Tibial nerve (tissue), 4 donors: ENCODE measurements at places on chromosomes 5 and 9.

GRCh38 chr5:143880178-143880577 is 68.2 kb downstream of the HMHB1 start:
- no peak overlapping the region for H3K4me3 ChIP-seq
- H3K27me3 ChIP-seq = no peaks in the 10 kb centered on the region
- no peaks in the 10 kb centered on the region for H3K36me3 ChIP-seq

GRCh38 chr5:150999704-151000442 is 20.5 kb upstream of the GPX3 start:
- no peaks in the 10 kb centered on the region for H3K27me3 ChIP-seq
- no peaks in the 10 kb centered on the region for H3K4me1 ChIP-seq
- peak; percentile 80 for DNase-seq
- H3K36me3 ChIP-seq = no peaks in the 10 kb centered on the region

GRCh38 chr9:26012797-26013196 is 334.6 kb upstream of the TUSC1 start:
- no peak overlapping the region for H3K27ac ChIP-seq
- no peak overlapping the region for H3K4me3 ChIP-seq
- H3K27me3 ChIP-seq = no peaks in the 10 kb centered on the region
- H3K36me3 ChIP-seq = no peaks in the 10 kb centered on the region
- no peaks in the 10 kb centered on the region for H3K4me1 ChIP-seq

DNA sequence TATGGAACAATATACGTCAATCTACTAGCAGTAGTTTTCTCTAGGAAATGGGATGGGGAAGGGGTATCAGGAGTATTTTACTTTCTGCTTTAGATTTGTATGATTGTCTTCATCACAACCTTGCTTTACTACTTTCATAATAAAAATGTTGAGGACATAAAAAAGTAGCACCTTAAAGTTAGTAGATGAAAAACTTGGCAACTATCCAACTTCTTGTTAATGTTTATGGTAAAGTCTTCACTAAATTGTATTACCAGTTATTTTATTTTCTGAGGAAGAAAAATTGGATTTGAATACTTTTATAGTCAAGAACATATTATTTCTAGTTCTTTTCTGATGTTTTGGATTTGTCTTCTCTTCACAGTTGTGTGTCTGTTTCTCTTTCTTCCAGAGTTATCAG is 372.1 kb downstream of the ARRDC3 start:
- DNase-seq = no peak
- no peaks in the 10 kb centered on the region for H3K4me1 ChIP-seq
- no peak overlapping the region for H3K27ac ChIP-seq
- H3K27me3 ChIP-seq = no peaks in the 10 kb centered on the region

DNA sequence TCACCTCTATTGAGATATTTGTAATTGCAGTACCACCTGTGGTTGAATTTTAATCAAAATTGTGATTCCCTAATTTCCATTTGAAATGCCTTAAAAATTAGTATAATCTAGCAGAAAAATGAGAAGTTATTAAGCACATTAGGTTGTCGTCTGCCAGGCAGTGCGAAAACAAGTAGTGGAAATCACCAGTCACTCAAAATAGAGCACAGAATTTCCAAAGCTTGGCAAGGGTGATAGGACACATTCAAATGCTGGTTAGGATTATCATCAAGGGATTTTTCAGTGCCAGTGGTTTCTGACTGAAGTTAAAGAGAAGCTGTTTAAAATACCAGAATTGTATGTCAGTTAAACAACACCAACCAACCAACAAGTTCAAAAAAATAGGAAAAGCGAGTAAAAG is 97.8 kb downstream of the PLK2 start:
- no peak overlapping the region for H3K27ac ChIP-seq
- H3K4me3 ChIP-seq = no peak overlapping the region
- H3K4me1 ChIP-seq = no peaks in the 10 kb centered on the region
- H3K27me3 ChIP-seq = no peaks in the 10 kb centered on the region

- H3K36me3 ChIP-seq = no peaks in the 10 kb centered on the region
- peak; percentile 54 for DNase-seq
- H3K4me1 ChIP-seq = peaks cover 2% of the 10 kb centered on the region
- no peaks in the 10 kb centered on the region for H3K27me3 ChIP-seq
- H3K4me3 ChIP-seq = peak within 1 kb of the TSS; percentile 87
Measured at GRCh38 chr5:50666261-50667022, at the start of gene PARP8. PARP8 (plus strand) TSS chr5:50666637; CDS start chr5:50667096, 459 bp downstream.

DNA sequence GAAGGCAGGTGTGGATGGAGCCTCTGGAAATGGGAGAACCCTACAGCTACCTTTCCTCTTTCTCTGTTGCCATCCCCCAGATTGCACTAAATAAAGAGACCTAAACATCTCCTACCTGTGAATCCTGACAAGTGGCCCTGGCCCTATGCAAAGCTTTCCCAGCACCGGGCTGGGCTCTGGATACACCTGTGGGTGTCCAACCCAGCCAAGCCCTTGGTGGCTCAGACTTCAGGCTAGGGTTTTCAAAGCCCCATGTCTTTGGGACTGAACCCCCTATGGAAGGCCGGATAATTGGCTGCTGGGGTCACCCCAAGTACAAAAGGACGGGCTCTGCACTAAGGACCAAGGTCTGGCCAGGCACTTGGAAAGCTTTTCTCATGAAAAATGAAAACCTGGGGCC is 44.1 kb upstream of the IPPK start:
- H3K36me3 ChIP-seq = peaks cover 97% of the 10 kb centered on the region
- no peak overlapping the region for H3K27ac ChIP-seq
- no peaks in the 10 kb centered on the region for H3K27me3 ChIP-seq
- DNase-seq = no peak
- no peak overlapping the region for H3K4me3 ChIP-seq

GRCh38 chr9:116030517-116030916 is 123.1 kb upstream of the PAPPA start:
- no peaks in the 10 kb centered on the region for H3K4me1 ChIP-seq
- no peaks in the 10 kb centered on the region for H3K27me3 ChIP-seq

DNA sequence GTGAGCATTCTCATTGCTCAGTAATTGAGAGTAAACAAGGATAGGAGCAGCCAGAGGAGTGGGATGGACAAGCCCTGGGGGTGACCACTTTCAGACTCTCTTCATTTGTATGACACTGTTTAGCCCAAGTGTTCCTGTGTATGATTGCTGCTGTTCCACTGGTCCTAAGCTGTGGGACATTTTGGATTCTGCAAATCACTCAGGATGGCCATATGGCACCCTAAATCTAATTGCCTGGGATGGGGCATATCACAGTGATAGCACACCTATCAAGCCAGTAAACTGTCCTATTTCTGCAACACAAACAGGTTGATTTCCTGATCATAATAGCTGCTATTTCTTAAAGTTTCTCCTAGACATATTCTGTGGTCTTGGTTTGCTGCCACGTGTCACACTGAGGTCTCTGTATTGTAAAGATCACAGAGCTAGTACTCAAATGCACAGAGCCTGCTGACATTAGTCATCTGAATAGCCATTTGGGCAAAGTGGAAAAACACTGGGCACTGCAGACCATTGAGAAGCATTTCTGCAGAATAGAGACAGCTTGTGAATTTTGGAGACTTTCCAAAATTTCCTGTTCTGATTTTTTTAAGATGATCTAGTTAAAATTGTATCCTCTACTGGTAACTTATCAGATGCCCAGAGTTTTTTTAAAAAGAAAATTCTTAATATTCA is 320.2 kb downstream of the RFX3 start:
- no peaks in the 10 kb centered on the region for H3K36me3 ChIP-seq
- DNase-seq = no peak
- no peaks in the 10 kb centered on the region for H3K27me3 ChIP-seq
- no peaks in the 10 kb centered on the region for H3K4me1 ChIP-seq
- no peak overlapping the region for H3K4me3 ChIP-seq

- H3K27me3 ChIP-seq = no peaks in the 10 kb centered on the region
- H3K4me3 ChIP-seq = peak overlapping the region; percentile 88
- H3K4me1 ChIP-seq = peaks cover 46% of the 10 kb centered on the region
- DNase-seq = no peak
- peak overlapping the region; percentile 99 for H3K27ac ChIP-seq
- no peaks in the 10 kb centered on the region for H3K36me3 ChIP-seq
Measured at GRCh38 chr9:131394464-131395156, 724 bp downstream of the PRRC2B start.

DNA sequence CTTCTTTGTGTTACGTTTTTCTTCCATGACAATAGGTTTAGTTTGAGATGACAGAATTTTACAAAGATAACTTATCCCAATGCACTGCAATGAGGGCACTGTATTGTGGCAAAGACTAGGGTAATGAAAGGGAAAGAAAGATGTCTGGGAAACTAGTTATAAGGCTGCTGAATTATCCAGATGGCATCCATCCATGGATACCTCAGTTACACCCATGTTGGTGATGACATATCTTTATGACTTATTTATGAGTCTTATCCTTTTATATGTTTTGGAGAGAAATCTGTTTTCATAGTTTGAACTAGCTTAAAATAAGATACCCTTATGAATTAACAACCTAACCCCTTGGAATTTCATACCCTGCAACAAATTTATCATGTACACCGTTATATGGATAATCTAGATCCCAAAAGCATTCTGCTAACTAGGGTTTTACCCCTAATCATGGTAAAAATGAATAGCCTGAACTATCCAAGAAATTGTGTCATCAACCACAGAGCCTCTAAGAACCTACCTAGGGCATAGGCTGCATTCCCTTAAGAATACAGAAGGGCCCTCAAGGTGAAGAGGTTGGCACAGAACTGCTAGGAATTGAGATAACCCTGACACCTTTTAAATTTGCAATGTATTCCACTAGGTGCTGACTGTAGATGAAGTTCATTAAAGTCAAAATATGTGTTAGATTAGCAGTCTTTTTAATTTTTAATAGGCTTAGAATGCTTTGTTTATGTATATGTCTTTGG is 49.5 kb upstream of the RORB start:
- DNase-seq = no peak
- no peaks in the 10 kb centered on the region for H3K27me3 ChIP-seq
- no peaks in the 10 kb centered on the region for H3K4me1 ChIP-seq
- H3K27ac ChIP-seq = no peak overlapping the region
- H3K36me3 ChIP-seq = no peaks in the 10 kb centered on the region
- H3K4me3 ChIP-seq = no peak overlapping the region

DNA sequence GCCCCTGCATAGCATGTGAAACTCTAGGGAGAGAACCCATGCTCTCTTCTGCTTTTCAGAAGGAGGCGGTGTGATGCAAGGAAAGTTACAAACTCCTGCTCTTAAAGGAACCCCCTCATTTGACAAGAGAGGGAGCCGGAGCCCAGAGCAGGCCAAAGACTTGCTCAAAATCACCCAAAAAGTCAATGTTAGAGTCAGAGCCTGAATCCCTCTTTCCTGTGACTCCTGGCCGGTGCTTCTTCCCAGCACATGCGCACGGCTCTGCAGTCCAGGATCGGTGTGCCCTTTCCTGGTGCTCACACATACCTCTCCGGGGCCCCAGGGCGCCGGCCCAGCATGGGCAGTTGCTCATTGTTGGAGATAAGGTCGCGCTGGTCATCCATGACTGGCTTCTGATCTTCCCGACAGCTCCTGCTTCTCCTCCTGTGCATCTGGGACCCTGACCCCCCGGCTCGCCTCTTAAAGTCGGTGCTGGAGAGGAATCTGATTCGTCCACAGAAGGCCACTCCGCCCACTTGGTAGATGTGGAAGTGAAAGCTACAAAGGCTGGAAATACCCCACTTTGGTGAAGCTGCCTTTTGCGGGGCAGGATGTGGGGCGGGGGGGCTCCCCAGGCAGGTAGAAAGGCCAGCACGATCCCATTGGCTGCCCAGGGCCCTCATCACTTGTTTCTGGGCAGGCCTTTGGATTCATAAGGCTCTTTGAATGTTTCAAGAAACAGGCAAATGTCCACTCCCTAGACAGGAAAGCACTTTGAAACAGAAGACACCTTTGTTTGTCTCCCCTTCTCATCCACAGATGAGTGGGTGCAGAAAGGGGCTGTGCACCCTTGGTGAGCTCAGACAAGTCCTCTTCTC is at the start of gene CD74:
Gene CD74, minus strand, starts transcription at position 592 of the 857 bp plus-strand sequence. Its CDS starts 161 bp downstream, at position 431.
- peak; percentile 83 for DNase-seq
- H3K27me3 ChIP-seq = no peaks in the 10 kb centered on the region
- H3K4me1 ChIP-seq = peaks cover 22% of the 10 kb centered on the region
- peak within 1 kb of the TSS; percentile 35 for H3K4me3 ChIP-seq
- no peaks in the 10 kb centered on the region for H3K36me3 ChIP-seq
- H3K27ac ChIP-seq = peak within 1 kb of the TSS; percentile 87

- no peak for DNase-seq
- no peaks in the 10 kb centered on the region for H3K4me1 ChIP-seq
- no peak overlapping the region for H3K4me3 ChIP-seq
- no peaks in the 10 kb centered on the region for H3K27me3 ChIP-seq
- no peak overlapping the region for H3K27ac ChIP-seq
Measured at GRCh38 chr5:31680528-31680927, 41.6 kb downstream of the PDZD2 start.

DNA sequence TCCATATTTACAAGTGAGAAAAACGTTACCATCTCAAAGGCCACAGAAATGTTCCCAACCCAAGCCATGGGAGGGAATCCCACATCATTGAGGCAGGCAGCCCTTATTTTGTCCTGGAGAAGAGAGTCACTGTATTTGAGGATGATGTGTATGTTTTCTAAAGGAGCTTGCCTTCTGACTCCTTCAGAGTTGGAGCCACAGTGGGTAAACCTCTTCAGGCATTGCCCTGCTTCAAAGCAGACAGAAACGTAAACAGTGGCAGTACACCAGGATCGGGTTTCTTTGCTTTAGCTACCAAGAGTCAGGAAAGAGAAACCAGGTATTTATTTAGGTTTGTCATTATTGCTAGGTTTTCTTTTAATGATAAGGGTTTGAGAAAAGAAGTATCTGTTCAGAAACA is 45.7 kb downstream of the MUSK start:
- DNase-seq = no peak
- H3K4me1 ChIP-seq = no peaks in the 10 kb centered on the region
- H3K4me3 ChIP-seq = no peak overlapping the region

- no peak for DNase-seq
- H3K27ac ChIP-seq = no peak overlapping the region
- H3K4me1 ChIP-seq = no peaks in the 10 kb centered on the region
- no peak overlapping the region for H3K4me3 ChIP-seq
Measured at GRCh38 chr9:71479621-71480020, 288.7 kb downstream of the CEMIP2 start.

DNA sequence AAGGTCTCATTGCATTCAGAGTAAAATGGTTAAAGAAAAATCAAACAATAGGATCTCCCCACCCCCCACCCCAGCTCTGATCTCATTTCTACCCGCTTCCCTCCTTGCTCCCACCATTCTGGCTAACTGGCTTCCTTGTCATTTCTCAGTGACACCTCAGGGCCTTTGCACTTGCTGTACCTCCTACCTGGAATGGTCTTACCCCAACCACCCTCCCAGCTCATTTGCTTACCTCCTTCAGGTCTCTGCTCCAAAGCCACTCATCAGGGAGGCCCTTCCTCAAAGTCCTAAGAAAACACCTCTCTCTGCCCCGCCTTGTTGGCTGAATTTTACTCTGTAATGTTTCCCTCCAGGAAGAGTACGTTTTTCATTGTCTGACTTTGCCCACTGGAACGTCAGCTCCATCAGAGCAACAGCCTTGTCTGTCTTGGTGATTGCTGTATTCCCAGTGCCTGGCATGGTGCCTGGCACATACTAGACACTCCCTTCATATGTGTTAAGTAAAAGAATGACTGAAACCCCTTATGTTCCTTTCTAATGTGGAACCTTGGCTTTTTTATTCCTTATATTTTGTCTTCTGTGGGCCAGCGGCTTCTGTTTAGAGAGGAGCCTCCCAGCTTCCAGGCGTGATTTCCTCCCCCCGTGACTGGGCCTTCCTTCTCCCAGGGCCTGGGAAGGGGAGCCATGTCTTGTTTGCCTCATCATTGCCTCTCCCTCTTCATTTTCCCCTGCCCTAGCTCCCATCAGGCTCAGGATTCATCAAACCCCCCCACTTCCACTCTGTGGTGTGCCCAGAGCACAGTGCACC is 26.9 kb downstream of the NEURL1B start:
- DNase-seq = no peak
- peaks cover 34% of the 10 kb centered on the region for H3K4me1 ChIP-seq
- no peak overlapping the region for H3K4me3 ChIP-seq
- no peaks in the 10 kb centered on the region for H3K27me3 ChIP-seq
